ENCODE measurements at places on chromosomes 4 and X.

GRCh38 chr4:174874898-174875297, 43.3 kb upstream of the ADAM29 start:
- DNase-seq = no peak

- DNase-seq = no peak
Measured at GRCh38 chr4:110087070-110087708, 111.2 kb downstream of the ELOVL6 start.

- no peak for DNase-seq
Measured at GRCh38 chrX:5117816-5118215, 1110.9 kb downstream of the NLGN4X start.

DNA sequence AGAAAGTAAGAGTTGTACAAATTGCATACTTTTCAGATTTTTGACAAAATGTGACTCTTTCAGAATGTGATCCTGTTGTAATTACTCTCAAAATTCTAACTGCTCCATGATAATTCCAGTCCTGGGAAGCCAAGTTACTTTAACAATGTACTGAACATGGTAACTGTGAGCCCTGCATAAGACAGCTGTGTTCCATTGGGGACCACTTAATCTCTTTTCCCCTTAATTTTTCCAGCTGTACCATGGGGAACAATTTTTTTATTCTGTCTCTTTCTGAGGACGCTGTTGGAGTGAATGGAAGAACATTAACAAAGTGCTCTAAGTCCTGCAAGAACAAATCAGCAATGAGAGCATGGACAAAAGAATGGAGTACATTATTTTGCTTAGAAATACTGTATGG, 95.8 kb downstream of the UPRT start:
- no peak for DNase-seq

GRCh38 chr4:105978684-105979296, 83.5 kb downstream of the NPNT start:
- DNase-seq = no peak
